ENCODE measurements at places on chromosomes 5 and 9.
A peak's percentile ranks its signal among the peaks of the same experiment; 100 is the strongest.

DNA sequence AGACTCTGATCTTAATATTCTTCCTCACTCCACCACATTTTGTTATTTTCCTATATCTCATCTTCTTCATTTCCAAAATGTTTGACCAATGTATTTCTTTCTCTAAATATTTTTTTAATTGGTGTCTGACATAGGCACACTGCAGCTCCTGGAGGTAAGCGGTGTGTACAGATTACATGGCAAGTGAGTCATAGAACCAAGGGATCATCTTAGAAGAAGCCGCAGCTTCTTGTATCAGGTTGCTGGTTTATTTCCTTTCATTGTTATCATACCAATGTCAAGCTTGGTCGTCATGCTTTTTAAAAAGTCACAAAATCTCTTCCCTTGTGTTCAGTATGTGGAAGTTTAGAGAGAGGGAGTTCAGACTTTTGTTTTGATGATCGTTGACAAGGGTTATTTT is 526.1 kb upstream of the CDH18 start:
- DNase-seq, result no peak

DNA sequence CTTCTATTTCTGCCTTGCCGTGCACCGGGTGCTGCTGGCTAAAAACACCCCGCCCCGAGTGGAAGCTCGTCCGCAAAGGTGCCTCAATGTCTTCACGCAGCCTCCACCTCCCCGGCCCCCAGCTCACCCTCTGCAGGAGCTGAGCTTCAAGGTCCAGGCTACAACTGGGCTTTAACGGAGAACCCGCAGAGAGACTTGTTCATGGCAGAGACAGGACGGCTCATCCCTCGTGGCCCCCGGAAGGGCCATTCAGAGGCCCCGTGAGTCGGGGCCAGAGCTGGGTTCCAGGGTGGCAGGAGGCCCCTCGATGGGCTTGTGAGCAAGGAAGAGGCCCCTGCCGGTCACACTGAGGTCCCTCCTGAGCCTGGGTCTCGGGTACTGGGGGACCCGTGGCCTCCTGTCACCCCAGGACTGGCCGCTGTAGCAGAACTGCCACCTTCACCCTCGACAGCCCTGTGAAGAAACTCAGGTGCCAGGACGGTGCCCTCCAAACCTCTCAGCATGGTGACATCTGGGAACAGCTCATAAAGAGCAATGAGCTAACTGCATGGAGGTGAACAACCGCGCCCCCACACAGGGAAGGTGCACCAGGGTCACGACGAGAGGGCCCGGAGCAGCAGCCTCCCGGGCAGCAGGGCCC is 58.0 kb upstream of the UBAC1 start:
- DNase-seq, result no peak

DNA sequence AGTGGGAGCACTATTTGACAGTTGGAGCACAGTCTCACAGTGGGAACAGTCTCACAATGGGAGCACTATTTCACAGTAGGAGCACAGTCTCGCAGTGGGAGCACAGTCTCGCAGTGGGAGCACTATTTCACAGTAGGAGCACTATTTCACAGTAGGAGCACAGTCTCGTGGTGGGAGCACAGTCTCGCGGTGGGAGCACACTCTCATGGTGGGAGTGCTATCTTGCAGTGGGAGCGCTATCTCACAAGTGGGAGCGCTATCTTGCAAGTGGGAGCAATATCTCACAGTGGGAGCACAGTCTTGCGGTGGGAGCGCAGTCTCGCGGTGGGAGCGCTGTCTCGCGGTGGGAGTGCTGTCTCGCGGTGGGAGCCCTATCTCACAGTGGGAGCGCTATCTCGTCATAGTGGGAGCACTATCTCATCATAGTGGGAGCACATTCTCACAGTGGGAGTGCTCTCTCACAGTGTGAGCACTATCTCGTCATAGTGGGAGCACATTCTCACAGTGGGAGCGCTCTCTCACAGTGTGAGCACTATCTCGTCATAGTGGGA is 56.1 kb downstream of the MED10 start:
- no peak for DNase-seq

DNA sequence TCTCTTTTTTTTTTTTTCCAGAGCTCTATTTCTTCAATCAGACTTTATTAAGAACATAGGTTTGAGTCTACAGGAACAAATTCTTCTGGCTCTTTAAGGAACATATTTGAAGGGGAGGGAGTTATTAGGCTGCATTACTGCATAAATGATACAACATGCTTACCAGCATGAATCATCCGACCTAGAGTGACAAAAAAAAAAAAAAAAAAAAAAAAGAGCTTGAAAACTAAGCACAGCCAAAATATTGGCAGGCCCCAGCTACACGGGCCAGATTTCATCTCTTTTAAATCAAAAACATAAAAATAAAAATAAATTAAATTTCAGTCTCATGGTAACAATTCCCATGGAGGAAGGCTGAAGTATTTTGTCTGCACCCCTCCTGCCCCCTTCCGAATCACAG is 26.3 kb downstream of the MSX2 start:
- no peak for DNase-seq

DNA sequence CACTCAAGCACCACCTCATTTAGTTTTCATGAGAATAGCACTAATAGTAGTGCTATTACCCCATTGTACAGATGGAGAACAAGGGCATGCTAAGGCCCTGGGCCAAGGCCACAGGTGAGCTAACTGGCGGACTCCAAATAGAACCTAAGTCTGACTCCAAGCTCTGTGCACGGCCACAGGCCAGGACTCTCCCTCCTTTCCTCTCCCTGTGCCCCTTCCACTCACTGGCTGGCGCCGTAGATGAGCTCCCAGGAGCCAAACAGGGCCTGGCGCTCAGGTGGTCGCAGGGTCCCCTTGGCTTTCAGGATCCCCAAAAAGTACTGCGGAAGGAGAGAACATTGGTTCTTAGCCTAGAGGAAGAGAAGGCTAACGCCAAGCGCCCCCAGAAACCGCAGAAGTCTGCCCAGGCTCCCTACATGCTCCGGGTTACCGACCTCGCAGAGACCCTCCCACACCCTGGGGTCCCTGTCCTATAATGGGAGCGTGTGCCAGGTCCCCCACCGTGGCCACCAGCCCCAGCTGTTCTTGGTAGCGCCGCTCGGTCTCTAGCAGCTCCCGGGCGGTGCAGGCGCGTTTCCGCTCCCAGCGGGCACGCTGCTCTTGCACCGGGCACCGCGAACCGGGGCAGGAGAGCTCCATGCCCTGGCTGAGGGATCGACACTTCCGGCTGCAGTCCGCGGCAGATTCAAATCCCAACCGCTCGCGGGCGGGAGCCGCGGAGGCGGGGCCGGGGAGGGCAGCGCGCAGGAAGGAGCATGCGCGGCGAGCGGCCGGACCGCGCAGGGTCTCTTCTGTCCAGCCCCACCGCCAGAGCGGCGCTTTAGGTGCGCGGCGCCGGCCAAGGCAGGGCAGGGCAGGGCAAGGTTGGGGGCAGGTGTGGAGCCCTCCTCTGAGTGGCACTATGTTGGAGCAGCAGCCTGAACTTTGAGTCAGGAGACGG is at the start of gene ARHGEF39:
TSS of gene ARHGEF39 (minus strand) at position 665 of the 940 bp plus-strand sequence. CDS start at position 639, 26 bp downstream.
- DNase-seq, result peak; percentile 51

DNA sequence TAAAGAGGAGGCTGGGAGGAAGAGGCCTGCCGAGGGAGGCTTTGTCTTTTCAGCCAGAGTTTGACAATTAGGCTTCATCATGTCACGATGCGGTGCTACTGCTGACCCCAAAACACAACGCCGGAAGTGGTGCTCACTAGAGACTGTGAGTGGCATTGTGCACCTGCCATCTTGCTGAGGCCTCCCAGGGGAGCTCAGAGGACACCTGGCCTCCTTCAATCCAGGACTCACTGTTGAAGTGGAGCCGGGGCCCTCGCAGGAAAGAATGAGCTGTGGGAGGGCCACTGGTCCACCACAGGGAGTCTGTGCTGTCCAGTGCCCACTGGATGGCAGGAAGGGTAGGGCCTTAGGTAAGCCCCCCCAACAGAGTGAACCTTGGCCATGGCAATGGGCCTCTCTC is 12.7 kb upstream of the SLC25A48 start:
- no peak for DNase-seq

DNA sequence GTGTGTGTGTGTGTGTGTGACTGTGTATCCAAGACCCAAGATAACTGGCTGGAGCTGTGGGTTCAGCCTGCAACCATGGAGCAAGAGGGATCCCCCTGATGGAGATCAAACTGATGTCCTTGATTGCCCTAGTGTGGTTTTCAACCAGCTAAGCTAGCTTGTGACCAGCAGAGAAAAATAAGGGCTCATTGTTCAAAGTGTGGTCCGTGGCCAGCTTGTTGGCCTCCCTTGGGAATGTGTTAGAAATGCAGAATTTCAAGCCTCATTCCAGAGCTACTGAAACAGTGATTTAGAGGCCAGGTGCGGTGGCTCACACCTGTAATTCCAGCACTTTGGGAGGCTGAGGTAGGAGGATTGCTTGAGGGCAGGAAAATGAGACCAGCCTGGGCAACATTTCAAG is 79.9 kb downstream of the ACER2 start:
- no peak for DNase-seq

- no peak for DNase-seq
Measured at GRCh38 chr9:70535546-70536323, 121.3 kb upstream of the KLF9 start.

- no peak for DNase-seq
Measured at GRCh38 chr9:90095682-90096081, 490.9 kb downstream of the GADD45G start.

- no peak for DNase-seq
Measured at GRCh38 chr5:73435759-73436534, 12.6 kb downstream of the FOXD1 start.

- DNase-seq, result no peak
Measured at GRCh38 chr9:106897236-106897635, 34.3 kb downstream of the ZNF462 start.

GRCh38 chr9:134822541-134822940 is 58.1 kb upstream of the FCN2 start:
- no peak for DNase-seq

GRCh38 chr9:68991457-68991856 is 22.5 kb downstream of the PRKACG start:
- no peak for DNase-seq

DNA sequence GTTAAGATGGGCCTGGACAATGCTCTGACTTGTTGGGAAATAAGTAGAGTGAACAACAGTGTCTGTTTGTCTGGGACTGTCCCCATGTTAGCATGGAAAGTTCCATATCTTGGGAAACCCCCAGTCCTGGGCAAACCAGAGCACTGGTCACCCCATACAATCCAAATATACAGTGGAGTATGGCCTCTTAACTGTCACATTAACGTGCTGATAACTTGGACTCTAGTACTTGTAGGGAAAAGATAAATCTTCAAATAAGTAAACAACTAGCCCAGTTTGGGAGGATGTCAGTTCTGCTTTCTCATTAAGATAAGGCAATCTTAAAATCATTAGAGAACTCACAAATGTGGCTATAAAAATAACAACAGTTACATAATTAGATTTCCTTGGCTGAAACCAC is 47.6 kb upstream of the JAK2 start:
- DNase-seq, result no peak

- DNase-seq, result no peak
Measured at GRCh38 chr5:163571744-163572143, 66.3 kb downstream of the MAT2B start.

GRCh38 chr9:136095070-136096058 is at the start of gene NACC2:
Gene NACC2, minus strand, starts transcription at chr9:136095289. Its CDS starts 44,768 bp downstream, at chr9:136050521.
- DNase-seq, result no peak

- DNase-seq, result no peak
Measured at GRCh38 chr9:113155911-113156588, 5.2 kb downstream of the SLC31A2 start.

DNA sequence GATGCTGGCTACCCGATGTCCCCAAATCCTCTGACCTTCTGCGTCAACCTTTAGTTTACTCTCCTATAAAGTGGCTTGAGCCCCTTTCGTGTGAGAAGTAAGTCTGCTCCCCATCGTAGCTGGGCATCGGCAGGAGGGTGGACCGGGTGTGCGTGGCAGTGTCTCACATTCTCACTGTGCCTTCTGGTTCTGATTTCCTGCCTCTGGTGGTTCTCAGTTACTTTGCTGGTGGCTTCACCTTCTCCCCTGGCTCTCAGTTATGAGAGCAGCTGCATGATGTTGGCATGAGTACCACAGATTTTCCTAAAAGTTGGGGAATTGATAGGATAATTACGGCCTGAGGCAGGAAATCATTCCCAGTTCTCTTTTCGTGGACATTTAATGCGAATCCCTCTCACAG is 47.0 kb upstream of the RPS23 start:
- DNase-seq, result no peak
